WERI-Rb-1 (cell line): ENCODE measurements at places on chromosomes 7 and 10.

DNA sequence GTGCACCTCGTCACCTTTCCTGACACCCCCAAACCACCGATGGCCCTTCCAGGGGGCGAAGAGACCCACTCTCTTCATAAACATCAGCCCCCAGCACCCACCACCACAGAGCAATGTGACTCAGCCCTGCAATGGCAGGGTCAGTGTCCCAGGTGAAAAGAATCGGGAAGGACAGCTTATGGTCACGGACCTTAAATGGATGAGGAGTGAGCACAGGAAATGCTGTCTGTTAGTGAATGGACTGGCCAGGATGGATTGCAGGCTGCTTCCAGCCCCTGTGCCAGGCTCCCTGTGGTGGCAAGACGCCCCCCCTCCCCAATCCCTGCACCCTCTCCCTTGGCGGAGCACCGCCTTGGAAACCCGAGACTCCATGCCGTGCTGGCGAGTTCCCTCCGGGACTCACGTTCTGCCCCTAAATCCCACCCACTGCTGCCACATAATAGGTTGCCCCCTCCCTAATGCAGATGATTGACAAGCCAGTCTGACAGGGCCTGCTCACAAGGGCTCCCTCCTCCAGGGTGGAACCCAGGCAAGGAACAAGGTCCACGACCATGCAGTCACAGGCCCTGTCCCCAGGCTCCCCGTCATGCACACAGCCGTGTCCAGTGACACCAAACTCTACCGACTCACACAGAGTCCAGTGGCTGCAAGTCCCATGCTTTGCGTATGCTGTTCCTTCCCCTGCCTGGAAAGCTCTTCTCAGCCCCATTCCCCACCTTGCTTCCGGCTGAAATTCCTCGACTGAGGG, 7.3 kb downstream of the ASB13 start:
- DNase-seq = no peak

DNA sequence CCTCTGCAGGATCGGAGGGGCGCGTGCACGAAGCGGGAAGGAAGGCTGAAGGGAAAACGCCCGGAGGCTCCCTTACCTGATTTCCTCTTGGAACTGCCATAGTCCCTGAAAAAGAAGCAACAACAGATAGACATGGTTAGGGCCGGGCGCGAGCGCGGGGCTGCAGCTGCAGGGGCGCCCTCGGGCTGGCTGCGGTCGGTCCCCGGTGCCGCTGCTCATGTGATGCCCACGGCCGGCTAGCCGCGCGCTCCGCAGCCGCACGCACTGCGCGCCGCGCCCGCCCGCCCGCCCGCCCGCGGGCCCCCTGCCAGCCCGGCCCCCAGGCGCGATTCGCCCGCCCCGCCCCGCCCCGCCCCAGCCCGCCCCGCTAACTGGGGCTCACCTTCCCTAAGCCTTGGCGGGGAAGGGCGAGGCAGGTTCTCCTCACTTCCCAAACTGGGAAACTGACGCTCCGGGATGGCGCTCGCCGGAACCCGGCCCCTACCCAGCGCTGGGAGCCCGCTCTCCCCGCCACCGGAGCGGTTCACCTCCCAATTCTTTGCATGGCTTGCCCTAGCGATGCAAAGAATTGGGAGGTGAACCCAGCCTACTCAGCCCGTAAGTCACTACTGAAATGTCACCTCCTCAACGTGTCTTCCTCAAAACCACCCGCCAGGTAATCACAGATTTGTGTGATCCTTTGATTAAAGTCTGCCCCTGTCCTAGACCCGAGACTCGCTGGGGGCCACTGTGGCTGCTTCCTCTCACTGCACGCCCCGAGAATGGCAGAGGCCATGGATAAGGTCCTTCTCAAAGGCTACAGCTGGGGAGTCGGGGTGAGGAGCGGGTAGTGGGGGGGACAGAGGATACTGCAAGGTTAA, 162.2 kb downstream of the SH3PXD2A start:
- DNase-seq = no peak

- DNase-seq = no peak
These were observed 32.4 kb downstream of the ANXA11 start for GRCh38 chr10:80172896-80173295.

- peak; percentile 35 for DNase-seq
These were observed 6.6 kb upstream of the SP8 start for GRCh38 chr7:20793248-20793647.

DNA sequence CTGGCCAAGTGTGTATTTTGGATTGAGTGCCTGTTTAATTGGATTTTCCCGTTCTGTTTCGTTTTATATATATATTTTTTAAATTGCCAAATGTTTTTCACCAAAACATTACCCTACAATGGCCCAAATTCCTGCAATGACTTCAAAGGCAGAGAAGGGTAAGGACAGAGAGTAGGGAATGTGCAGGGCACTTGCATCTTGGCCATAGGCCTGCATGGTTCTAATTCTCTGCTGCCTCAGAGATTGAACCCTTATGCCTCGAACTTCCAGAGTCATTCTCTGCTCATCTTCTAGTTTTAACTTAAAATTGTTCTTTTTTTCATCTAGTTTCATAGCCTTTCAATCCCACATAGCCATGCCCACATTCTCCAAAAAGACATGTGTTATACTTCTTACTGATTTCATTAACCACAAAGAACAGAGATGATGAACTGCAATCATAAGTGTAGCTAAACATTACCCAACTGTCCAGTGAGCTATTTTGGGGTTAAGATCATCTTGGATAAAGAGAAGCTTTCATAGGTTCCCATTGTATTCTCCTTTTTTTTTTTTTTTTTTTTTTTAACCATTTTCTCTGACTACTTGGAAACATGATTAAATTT, 177.6 kb downstream of the PLXDC2 start:
- no peak for DNase-seq

DNA sequence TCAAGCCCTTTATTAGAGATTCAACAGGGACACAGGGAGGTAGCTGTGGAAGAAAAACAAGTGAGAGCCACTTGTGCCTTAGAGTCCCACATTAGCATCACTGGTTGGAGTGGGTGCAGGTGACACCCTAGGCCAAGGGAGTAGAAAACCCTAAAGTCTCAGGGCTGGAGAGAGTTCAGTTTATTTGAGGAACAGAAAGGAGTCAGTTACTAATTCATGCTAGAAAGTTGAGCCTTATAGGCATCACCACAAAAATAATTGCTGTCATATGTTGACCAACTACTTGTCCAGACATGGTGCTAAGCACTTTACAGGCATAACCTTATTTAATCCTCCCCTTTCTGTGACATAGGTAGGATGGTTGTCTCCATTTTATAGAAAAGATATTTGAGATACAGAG, 20.9 kb upstream of the ACSL5 start:
- DNase-seq = no peak

DNA sequence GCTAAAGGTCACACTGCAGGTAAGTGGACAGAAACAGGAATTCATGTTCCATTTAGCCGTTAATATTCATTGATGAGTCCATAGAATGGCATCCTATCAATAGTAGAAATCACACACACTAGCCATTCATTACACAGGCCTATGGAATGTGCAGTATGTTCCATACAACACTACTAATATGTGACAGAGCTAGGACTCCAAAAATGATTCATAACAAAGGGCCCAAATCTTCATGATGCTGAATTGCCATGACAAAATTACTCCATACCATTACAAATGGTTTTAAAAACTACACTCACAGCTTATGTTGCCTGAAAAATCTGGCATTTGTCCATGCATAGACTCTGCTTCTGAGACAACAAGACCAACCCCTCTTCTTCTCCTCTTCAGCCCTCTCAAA, 549.1 kb downstream of the XPNPEP1 start:
- DNase-seq = no peak

GRCh38 chr7:7699380-7699779, 19.0 kb downstream of the RPA3 start:
- DNase-seq = no peak

GRCh38 chr10:95350830-95351228, 60.0 kb upstream of the PDLIM1 start:
- no peak for DNase-seq

- no peak for DNase-seq
These were observed 154.1 kb upstream of the ADO start for GRCh38 chr10:62650411-62650810.

- DNase-seq = no peak
These were observed 65.9 kb upstream of the FZD1 start for GRCh38 chr7:91198371-91198770.

- DNase-seq = no peak
These were observed 266.4 kb upstream of the FZD8 start for GRCh38 chr10:35908451-35908850.

DNA sequence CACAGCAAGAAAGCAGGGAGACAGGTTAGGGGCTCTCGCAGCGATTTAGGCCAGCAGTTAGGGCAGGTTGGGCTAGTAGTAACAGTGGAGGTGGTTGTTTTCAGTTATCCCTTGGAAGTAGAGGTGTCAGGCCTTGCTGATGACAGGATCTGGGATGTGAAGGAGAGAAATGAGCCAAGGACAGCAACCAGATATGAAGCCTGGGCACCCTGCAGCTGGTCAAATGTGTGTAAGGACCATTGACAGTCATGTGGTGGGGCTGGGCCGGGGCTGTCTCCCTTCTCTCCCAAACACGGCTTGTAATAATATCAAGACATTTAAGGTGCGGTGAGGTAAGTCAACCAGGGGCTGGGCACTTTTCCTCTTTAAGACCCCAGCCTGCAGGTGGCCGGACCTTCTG, 112.5 kb upstream of the IGFBP3 start:
- DNase-seq = no peak

DNA sequence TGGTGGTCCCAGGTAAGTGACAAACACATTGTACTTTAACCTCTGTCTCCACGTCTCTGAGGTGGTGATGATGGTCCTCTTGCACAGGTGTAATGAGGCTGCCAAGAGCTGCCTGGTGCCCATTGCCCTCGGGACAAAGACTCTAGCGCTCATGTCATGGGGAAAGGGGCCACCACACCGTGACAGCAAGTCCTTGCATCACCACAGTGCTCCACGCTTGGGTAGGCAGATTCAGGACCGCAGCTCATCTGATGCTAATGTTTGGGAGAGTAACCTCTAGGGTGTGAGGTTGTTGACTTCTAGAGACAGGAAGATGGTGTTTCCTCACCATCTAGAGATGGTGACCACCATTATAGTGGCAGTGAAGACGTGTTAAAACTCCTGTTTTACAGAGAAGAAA, 395.6 kb downstream of the ADRA2A start:
- no peak for DNase-seq

DNA sequence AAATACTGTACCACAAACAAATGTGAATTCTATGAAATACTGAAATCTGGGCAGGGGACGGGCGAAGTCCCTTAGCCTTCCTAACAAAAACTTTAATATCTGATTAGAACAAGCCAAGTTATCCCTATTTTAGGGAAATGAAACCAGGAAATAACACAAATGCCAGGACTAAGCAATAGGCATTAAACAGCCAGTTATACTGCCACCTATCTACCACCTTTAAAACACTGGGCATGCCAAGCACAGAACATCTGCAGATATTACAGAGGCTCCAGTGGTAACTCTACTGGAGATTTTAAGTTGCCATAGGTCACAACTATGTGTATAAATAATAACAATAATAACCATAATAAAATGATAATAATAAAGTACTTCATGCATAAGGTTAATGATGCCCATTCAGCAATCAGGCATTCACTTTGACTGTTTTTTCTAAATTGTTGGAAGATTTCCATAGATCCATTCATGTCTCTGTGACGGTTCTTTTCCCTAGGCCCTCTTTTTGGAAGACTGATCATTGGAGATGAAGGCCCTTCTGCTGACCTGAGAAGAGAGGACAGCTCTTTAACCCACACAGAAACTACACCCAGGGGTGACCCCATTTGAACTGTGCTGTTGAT, 195.7 kb downstream of the CACNA2D1 start:
- no peak for DNase-seq

GRCh38 chr7:4631380-4632179, 50.5 kb upstream of the FOXK1 start:
- DNase-seq = peak; percentile 85

- no peak for DNase-seq
These were observed 10.4 kb upstream of the USP54 start for GRCh38 chr10:73601486-73601921.

- peak; percentile 27 for DNase-seq
These were observed 1.2 kb downstream of the JAZF1 start for GRCh38 chr7:28179120-28180030.

GRCh38 chr7:116197360-116197759, 13.0 kb upstream of the TES start:
- DNase-seq = no peak

- no peak for DNase-seq
These were observed 81.8 kb downstream of the SEMA3A start for GRCh38 chr7:84112771-84113170.
